ENCODE measurements at places on chromosomes 2 and 18.
A peak's percentile ranks its signal among the peaks of the same experiment; 100 is the strongest.

GRCh38 chr2:191362841-191363240 lies 117.6 kb downstream of the MYO1B start:
- no peak for DNase-seq

DNA sequence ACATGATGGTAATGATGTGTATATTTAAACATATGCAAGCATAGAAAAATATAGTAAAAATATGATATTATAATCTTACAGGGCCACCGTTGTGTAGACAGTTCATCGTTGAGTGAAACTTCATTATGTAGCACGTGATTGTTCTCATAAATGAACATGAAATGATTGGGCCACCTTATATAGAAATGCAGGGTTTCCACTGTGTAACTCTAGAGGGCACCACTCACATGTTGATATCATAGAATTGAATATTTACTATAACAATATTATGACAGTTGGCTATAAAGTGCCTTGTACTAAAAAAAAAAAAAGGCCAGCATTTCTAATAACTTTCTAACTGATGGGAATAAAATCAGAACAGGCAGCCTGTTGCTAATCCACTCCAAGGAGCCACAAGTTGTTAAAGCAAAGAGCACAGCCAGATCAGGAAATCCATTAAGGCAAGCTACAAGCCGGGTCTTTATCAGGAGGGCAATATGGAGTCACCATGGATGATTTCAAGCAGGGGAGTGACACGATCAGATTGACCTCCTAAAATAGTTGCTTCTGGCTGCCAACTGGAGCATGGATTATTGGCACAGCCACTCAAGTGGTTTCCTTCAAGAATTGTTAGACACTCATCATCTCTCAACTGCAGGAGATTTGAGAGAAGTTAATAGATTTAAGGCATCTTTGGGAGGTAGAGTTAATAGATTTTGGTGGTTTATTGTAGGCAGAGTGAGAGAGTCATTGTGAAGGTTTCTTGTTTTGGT lies 16.7 kb downstream of the IL1F10 start:
- DNase-seq = peak; percentile 31

DNA sequence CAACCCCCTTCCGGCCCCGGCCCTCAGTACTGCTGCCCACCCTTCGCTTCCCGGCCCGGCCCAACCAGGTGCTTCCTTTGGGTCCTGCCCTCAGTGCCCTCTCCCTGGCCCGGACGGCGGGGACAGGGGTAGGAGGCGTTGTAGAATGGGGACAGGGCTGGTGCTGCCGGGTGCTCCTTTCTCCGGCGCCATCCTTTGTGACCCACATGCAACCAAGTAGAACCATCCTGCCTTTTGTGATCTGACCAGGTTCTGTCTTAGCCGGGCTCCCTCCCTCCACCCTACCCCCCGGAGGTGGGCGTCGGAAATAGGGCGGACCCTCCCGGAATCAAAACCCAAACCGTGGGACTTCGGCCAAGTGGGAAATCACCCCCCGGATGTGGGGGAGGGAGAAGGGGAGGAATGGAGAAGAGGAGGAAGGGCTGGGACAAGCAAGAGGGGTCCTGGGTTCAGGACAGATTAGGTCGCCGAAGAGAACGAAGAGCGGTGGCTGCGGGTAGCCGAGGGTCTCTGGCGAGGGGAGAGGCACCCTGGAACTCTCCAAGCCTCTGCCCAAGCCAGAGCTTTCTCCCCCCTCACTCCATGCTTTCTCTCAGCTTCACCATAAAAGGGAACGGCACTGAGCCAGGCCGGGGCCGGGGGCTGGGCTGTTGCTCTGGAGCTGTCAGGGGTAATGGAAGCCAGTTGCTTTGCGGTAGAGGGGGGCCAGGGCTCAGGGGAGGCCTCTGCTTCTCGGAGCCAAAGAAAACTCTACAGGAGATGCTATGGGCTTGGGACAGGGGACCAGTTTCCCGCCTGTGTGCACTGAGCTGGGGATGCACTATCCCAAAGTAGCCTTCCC lies 756 bp upstream of the OST4 start:
- DNase-seq = peak; percentile 60

DNA sequence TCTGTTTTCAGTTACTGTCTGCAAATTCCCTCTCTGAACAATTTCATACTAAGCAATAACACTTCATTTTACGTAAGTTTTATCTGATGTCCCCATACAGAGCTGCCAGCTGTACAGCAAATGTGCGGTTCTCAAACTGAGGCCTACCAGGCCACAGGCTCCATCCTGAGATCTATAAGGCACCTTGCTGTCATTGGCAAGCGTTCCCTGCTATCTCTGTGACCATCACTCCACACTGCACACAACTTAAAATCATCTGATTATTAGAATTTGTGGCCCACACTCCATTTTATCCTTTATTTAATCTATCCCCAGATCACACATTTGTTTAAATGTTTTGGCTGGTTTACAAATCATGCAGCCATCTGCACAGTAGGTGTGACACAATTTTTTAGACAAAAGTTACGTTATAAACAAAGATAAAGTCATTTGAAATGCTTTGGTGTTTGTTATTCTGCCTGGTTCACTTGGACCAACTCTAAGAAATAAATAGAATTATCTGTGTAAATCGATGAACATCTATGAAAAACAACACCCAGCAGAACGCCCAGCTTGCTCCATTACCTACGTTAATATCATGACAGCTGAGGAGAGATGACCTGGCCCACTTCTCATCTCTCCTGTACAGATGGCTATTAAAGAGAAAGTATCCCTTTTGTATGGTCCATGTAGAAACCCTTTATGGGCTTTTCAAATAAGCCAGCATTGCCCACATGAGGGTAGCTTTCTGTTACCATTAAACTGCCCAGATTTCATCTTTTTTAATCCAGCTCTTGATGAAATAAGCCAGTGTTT lies 162.4 kb downstream of the ZNF521 start:
- DNase-seq = no peak

DNA sequence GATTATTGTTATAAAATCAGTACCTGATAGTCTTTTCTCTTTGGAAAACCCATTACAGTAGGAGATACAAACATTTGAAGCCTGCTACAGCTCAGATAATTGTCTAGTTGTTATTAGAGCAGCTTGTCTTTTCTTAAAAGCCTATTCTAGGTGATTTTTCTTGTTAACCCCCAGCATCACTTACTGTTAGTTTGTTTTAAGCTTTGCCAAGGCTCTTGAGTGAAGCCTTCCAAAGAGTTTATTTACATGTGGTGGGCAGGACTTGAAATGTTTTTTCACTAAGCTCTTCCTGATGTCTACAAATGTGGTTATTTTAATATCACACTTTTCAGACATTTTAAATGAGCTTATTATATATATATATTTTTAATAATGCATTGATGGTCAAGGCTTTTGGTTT lies 791.3 kb downstream of the PLCL1 start:
- no peak for DNase-seq

- no peak for DNase-seq
Observed at GRCh38 chr2:173830170-173830569, 135.0 kb downstream of the SP3 start.

- DNase-seq = no peak
Observed at GRCh38 chr2:206728277-206729199, 10.3 kb upstream of the DYTN start.

DNA sequence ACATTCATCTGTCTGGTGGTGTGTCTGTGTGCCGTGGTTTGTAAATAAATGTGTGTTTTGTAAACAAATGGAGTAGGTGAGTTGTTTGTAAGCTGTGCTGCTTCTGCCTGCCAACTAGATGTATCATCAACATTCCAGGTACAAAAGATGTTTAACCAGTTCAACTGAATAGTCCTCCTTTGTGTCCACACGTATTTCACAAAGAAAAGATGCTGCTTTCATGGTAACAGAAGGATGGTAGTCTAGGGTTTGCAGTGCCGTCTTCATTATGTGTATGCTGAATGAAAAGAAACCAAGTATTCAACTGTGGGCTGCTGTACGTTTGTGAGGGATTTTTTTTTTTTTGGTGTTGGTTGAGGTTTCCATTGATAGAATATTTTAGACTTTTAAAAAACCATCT lies 72.1 kb downstream of the CAMKMT start:
- DNase-seq = no peak

DNA sequence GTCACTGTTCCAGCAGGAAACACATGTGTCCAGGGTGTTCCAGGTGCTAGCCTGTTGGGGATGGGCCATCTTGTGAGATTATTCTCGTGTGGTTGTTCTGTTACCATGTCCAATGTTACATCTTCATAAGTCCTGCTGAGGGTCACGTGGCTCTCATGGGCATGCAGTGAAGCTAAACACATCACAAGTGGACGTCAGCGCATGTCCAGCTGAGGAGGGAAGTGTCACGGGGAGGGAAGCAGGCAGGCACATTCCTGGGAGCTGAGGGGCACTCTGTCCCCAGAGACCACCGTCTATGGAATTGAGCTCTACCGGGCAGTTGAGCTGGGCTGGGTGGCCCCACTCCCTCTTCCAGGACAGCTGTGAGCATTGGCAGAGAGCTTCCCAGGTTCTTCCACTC lies 155.3 kb upstream of the TWIST2 start:
- no peak for DNase-seq

GRCh38 chr2:11270891-11271290 lies 73.5 kb downstream of the ROCK2 start:
- no peak for DNase-seq

DNA sequence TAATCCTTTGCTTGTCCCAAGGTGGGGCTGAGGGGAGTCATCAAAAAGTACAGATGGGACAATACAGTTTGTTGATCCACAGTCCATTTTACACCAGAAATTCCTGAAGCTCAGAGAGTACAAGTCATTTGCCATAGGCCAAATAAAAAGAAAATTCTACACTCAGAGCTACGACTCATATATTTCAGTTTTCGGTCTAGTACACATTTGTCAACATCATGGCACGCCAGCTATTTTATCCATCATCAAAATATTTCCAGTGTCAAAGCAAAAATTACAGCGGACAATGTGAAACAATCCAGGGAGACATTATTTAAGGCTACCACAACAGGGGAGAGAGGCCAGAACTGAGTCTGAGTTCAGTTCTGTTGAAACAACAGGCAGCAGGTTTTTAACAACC lies 587.5 kb upstream of the DSEL start:
- no peak for DNase-seq

GRCh38 chr2:176566496-176566895 lies 297.3 kb downstream of the MTX2 start:
- no peak for DNase-seq

DNA sequence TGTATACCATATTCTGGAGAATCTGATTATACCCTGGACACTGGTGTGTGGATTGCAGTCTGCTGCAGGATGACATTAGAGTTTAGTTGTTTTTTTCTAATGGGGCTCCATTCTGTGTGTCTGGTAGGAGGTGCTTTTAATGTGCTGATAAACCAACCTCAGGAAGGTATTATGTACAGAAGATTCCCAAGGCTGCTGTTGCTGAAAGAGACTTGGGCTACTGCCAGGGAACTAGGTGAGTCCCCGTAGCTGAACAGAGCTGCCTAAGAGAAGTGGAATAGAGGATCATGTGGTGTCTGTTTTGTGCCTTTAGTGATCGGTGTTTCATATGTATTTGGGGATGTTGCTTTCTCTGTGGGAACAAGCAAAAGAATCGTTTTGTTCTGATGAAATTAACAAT lies 16.5 kb downstream of the SPATA3 start:
- no peak for DNase-seq

GRCh38 chr2:101758001-101758400 lies 60.5 kb downstream of the MAP4K4 start:
- DNase-seq = no peak

DNA sequence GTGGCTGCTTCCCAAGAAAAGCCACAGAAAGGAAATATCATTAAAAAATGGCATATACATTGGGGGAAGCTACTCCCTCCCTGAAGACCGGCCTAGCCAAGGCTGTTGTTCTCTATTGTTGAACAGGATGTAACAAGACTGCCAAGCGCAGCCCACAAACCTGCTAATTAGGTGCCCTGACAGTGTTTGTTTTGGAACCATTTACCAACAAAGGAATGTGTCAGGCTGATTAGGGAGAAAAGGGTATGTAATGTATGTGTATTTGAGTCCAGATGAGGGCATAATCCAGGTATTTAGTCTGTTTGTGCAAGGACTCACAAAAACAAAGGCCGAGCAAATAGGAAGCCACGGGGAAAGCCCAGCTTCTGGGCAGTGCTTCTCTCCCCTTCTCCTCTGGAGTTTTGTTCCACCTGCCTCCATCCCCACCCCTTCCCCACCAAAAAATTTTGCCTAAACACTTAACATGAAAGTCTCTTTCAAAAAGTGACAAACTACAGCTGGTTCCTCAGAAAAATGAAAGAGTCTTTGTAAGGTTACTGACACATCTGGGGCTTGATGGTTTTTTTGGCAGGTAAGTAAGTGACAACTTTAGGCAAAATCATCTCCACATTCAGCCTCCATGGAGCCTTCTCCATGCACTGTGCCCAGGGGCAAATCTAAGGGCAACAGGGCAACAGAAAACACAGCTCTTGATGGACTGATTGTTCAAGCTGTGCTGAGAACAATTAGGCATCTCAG lies 78.3 kb upstream of the FZD5 start:
- DNase-seq = no peak

GRCh38 chr2:233075141-233075965 lies 15.2 kb downstream of the INPP5D start:
- no peak for DNase-seq

DNA sequence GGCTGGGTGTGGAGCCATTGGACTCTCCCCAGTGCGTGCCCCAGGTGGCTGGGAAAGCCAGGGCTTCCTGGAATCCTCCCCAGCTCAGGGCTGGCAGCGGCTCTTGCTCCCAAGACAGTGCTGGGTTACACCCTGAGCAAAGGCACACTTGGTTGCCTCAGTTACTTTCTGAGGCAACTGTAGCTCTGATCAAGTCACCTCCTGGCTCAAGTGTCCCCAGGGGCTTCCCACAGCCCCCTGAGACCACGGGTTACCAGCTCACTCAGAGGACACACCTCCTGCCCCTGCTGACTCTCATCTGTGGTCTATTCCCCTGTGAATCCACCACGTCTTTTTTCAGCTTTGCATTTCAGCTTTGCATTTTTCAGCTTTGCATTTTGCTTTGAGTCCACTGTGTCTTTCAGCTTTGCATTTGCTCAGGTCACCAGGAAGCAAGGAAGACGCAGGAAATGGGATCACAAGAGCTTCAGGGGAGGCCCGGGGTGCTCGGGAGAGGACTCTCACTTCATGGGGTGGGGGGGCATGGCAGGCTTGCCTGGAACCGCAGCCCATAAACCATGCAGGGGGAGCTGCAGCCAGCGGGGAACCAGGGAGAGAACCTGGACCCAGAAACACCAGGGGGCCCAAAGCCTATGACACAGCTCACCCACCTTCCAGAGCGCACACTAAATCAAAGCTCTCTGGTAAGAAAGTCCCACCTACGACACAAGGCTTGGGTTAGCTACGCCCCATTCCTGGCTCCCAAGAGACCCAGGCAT lies 138.0 kb upstream of the ASB18 start:
- no peak for DNase-seq

DNA sequence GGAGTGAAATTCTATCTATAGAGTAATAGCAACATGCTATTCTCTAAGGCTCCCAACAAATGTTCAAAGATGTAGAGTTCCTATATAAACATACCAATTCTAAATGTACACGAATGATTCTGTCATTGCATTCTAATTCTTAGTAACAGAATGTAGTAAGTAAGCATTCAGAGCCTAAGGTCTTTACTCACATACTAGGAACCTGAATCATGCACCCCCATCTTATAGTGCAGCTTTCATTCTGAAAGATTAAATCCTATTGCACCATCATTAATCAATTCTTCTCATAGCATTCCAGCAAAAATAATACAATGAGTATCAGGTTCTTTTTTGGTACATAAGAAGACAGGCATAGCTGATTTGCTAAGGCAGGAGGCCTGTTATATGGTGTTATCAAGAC lies 230.0 kb downstream of the NCKAP5 start:
- DNase-seq = no peak

GRCh38 chr2:9378433-9379390 lies 44.6 kb downstream of the ITGB1BP1 start:
- no peak for DNase-seq

- DNase-seq = no peak
Observed at GRCh38 chr18:79770501-79770815, 27.3 kb upstream of the KCNG2 start.

Measured in GM20000 (cell line).